ENCODE measurements at places on chromosomes 2 and 18.

DNA sequence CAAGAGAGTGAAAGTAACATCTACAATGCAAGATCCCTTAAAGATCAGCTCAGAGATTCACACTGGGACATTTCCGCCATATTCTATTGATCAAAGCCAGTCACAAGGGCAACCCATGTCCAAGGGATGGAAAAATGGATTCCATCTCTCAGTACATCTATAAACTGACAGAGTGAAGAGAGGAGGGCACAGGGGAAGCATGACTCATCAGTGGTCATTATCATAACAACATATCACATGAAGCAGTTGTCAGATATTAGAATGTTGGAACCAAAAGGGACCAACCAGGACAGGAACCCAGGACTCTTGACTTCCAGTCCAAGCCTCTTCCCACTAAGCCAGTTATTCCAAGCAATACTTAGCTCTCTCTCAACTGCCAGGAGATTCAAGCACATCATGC is 54.9 kb upstream of the IGFBP2 start:
- peak; percentile 12 for DNase-seq

GRCh38 chr2:231887756-231888155 is 38.4 kb downstream of the NPPC start:
- no peak for DNase-seq

DNA sequence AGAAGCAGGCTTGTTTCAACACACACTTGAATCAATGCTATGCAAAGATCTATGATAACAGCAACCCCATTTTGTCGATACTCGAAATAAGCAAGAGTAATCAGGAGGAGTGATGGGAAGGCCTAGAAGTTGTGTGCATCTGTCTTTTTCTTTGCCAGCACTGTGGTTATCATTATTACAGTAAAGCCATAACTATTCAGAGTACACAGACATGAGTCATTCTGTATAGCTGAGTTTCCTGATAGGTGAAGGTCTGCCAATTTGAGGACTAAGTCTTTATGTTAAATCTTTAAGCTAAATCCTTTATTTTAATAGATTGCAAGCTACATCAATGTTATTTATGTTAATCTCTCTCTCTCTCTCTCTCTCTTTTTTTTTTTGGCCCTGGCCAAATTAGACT is 1344.4 kb upstream of the CELF4 start:
- DNase-seq: peak; percentile 29

GRCh38 chr2:231489990-231490389 is 25.7 kb upstream of the NCL start:
- peak; percentile 30 for DNase-seq

DNA sequence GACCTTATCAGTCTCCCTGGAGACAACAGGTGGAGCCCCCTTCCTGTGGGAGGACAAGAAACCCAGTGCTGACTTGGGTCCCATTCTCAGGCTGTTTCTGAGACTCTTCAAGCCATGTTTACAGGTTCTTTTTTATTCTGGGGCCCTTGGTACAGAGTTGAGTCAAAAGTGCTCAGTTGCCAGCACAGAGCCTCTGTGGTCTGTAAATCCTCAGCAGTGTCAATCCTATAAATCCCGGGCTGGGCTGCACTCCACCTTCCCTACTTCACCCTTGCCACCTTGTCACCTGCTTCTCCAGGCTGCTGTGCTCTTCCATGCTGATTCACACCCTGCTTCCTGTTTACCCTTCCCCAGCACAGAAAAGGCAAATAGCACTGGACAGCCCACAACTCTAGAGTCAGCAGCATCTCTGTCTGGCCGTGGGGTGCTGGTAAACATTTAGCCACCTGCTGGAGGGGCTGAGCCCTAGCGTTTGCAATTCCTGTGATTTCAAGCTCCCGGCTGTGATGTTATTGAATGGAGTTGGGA is 74.7 kb downstream of the TNFRSF11A start:
- DNase-seq: peak; percentile 100

GRCh38 chr18:67854340-67854739 is 337.8 kb upstream of the DSEL start:
- no peak for DNase-seq

GRCh38 chr2:39737661-39738060 is 41.4 kb downstream of the THUMPD2 start:
- no peak for DNase-seq

DNA sequence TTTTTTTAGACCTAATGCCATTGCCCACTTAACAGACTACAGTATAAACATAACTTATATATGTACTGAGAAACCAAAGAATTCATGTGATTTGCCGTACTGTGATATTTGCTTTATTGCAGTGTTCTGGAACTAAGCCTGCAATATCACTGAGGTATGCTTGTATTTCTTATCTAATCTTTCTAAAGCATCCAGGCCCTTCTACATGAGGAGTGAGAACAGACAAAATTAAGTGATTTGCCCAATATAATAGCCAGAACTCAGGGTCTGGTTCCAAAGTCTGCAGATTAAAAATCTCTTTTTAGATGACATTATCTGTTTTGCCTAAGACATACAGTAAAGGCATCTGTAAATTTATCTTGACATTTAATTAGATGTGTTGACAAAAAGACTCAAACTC is 41.9 kb downstream of the BMPR2 start:
- no peak for DNase-seq

GRCh38 chr18:12258719-12259705 is 4.9 kb downstream of the CIDEA start:
- DNase-seq: no peak

- no peak for DNase-seq
Observed at GRCh38 chr2:189608170-189608569, 27.6 kb upstream of the SLC40A1 start.

DNA sequence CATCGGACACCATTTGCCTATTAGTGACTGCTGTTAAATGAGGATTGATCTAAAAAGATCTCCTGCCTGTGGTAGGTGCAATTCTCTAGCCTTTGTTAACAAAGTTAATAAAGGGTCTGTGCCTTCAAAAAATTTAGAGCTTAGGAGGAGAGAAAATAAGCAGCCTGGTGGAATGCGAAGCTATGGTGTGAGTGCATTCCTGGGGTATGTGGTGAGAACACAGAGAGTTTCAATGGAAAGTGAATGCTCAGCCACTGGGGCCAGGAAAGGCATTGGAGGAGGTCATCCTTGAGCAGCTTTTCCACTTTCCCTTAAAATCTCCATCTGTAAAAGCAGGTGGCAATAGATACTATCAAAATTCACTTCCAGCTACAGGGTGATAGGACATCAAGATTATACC is 331.2 kb upstream of the LRATD1 start:
- no peak for DNase-seq

DNA sequence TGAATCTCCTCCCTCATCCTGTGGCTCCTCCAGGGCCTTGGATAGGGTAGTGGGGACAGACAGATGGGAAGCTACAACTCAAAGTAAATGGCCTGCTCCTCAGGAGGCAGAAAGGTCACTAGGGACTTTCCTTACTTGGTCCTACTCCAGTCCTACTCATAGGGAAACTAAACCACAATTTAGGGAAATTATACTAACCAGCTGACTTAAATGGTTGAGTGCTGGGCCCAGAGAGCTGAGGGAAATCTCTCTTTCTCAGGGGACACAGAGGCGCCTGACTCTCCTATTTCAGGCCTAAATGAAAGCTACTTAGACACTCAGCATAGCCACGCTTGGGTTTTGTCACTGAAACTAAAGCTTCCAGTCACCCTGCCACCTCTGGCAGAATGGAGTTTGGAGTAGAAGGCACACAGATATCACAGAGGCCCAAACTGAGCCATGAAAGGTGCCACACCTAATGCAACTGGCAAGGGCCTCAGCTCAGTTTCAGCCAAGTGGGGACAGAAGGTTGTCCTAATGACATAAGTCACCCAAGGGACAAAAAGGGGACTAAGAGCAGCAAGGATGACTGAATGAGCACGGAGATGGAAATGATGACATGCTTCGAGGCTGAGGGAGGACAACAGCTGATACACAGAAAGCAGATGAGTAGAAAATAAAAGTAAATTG is 24.0 kb downstream of the CERKL start:
- DNase-seq: no peak

DNA sequence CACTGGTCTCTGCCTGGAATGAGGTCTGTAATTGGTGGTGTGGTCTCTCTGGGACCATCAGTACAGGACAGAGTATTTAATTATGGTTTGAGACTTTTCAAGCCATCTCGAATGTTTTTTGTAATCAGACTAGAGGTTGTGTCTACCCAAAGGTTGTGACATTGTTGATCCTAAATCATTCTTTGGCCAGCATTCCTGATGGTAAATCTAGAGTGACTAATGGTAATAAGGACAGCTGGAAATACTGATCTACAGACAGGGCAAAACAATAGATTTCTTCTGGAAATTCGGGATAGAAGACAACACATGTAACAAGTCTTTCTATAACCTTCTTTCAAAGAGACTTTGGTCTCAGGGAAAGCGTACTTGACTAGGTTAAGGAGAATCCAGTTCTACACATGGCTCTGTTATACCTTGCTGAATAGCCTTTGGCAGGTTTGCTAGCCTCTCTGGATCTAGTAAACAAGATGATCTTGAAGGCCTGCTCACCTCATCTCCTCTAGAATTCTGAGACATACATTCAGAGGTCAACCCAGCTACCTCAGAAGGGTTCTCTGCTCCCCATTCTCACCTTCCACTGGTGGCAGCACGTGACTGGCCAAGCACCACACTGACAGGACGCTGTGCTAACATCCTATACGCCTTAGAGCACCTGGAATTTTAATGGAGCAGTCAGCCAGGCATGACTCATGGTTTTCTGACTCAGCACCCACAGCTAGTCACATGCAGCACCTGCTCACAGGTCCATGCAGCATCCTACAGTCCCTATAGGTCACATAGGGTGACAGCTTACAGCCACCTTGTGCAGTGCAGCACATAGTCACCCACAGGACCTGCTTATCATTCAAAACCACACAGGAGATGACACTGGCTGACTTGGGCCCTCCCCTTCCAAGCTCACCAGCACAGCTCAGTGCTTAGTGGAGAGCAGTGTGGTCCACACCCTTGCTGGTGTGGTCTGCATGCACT is 12.2 kb downstream of the PLB1 start:
- peak; percentile 97 for DNase-seq

DNA sequence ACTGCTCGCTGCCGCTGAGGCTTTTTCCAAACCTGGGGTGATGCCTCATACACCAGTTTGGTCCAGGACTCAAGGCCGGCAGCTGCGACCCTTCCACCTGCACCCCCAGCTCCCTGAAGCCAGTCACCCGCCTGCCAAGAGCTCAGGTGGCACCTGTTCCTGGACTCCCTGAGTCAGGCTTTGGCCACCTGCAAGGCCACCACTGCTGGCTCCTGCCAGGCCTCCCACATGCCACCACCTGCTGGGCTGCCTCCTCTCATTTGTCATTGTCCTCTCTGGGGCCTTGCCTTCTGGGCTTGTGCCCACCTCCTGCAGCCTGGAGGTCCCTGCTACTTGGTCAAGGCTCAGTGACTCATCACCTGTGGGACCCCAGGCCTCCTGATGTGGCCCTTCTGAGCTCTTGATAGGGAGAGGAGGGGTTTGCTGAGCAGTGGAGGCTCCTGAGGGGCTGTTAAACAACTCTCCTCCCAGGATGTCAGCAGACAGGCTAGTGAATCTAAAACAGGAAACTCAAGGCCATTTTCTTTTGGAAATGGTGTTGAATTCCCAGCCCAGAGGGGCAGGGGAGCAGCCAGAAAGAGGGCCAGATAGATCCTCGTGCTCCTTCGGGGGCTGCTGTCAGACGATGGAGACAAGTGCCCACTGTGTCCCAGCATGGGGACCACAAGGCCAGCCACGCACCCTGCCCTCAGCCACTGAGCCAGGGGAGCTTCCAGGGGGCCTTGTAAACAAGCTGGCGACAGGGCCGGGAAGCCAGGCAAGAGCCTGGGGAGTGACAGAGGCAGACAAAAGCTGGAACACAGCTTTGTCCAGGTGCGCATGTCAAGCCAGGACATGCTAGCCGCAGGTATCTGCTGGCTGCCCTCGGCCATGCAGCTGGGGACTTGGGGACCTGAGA is 416.8 kb downstream of the LRATD1 start:
- DNase-seq: peak; percentile 45

- DNase-seq: peak; percentile 96
Observed at GRCh38 chr18:46343931-46344372, 239.8 kb downstream of the HAUS1 start.

- DNase-seq: no peak
Observed at GRCh38 chr2:36570416-36570815, 27.6 kb downstream of the FEZ2 start.

GRCh38 chr2:238117199-238118154 is 17.3 kb downstream of the ESPNL start:
- no peak for DNase-seq

DNA sequence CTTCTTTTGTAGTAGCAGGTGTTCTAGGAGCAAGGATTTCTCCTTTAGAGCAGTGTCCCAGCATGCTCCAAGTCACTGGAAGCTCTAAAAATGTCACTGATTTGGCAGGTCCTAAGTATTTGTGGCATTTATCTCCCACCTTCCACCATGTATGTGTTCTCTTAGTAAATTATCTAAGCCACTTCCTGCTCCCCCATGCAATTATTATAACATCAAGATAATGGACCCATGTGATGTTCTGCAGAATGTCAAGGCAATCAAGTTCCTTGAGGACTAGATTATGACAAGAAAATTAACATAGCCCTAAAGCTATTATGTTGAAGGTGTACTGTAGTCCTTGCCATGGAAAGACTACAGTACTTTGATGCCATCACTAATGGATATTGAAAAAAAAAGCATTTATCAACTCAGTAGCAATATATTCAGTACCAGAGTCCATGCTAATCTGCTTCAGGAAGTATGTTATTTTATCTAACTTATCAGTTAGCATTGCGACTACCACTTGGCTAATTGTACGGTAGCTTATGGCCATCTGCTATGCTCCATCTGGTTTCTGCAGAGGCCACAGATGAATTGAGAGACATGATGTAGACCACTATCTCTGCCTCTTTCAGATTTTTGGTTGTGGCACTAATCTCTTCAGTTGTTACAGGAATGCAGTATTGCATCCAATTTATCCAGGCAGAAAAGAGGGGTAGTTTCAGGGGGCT is 56.7 kb downstream of the GPR39 start:
- DNase-seq: no peak

GRCh38 chr2:50328680-50329079 is 703.3 kb downstream of the NRXN1 start:
- no peak for DNase-seq

GRCh38 chr2:231395188-231396057 is at the start of gene B3GNT7:
B3GNT7 (plus strand) TSS chr2:231395710; CDS start chr2:231395804, 94 bp downstream.
- DNase-seq: peak; percentile 13

GRCh38 chr2:224957540-224958461 is 84.5 kb downstream of the DOCK10 start:
- DNase-seq: no peak

DNA sequence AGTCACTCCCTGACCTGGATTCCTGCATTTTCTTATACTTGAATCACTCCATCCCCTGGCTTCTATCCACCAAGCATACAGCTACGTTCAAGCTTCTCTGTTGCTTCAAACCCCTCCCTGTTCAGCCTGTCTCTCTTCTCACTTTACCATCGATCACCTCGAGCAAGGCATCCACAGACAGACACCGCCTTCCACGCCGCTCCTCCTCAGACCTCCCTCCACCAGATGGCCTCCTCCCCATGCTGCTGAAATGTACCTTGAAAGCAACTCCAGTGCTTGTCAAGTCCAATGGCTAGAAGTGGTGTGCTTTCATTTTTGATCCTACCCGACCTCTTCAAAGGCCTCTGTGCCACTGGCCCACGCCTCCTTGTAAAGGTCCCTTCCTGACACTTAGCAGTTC is 131.3 kb upstream of the ACAA2 start:
- DNase-seq: peak; percentile 47

- DNase-seq: no peak
Observed at GRCh38 chr2:144136297-144137010, 383.5 kb downstream of the ZEB2 start.
